Heart right ventricle (tissue), 16 donors: ENCODE measurements at places on chromosomes 12 and 14.

DNA sequence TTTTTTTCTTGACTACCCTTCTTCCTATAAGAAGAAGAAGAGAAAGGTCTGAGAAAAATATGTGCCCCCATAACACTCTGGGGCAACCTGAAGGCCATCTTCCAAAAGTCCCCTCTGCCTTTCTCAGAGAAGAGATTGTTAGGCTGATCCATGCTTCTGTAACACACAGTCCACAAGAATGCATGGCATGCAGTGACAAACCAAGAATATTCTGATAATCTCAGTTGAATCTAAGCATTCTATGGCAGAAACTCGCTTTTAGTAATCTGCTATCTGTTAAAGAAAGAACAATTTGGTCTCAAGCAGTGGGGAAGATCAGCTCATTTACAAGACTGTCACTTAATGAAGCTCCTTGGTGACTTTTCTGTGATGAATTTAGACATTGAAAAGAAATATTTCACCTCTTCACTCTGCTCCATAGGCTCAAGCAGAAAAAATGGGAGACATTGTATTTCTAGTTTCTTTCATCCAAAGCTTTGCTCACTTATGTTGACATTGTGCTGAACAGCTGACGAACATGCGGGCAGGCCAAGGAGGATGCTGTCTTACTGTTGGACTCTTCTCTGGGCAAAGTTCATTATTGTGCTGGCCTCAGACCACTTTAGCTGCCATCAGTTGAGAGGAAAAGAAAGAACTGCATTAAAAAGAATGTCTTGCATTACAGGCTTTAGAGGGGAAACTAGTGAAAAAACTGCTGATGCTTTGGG is 957.1 kb downstream of the DIO2 start:
- DNase-seq, result no peak

DNA sequence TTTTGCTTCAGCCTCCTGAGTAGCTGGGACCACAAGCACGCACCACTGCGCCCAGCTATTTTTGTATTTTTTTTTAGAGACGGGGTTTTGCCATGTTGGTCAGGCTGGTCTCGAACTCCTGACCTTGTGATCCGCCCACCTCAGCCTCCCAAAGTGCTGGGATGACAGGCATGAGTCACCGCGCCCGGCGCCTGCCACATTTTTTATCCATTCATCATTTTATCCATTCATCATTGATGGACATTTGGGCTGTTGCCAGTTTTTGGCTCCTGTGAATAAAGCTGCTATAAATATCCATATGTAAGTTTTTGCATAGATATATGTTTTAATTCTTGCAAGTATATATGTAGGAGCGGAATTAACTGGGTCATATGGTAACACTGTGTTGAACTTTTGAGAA is 79.5 kb downstream of the DAAM1 start:
- no peak for DNase-seq

GRCh38 chr14:36162267-36162666 is 14.3 kb downstream of the PTCSC3 start:
- DNase-seq, result no peak

DNA sequence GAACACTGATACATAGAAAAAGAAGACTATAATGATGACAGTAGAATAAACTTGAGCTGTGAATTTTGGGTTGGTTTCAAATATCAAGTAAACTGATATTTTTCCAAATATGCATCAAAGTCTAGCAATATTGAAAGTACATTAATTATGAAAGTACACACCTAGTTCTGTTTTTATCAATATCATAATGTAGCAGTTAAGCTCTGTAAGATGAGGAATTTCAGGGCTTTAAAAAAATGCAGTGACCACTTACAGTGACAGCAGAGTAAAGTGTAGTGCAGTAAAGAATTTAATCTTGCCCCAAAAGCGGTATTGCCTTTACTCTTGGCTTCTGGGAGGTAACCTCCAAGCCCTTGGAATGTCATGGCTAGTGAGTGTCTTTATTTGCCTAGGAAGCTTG is 102.9 kb upstream of the ABCD2 start:
- no peak for DNase-seq

- no peak for DNase-seq
Observed at GRCh38 chr14:100138082-100138787, 21.2 kb downstream of the DEGS2 start.
